ENCODE measurements at places on chromosomes 2 and 18.

DNA sequence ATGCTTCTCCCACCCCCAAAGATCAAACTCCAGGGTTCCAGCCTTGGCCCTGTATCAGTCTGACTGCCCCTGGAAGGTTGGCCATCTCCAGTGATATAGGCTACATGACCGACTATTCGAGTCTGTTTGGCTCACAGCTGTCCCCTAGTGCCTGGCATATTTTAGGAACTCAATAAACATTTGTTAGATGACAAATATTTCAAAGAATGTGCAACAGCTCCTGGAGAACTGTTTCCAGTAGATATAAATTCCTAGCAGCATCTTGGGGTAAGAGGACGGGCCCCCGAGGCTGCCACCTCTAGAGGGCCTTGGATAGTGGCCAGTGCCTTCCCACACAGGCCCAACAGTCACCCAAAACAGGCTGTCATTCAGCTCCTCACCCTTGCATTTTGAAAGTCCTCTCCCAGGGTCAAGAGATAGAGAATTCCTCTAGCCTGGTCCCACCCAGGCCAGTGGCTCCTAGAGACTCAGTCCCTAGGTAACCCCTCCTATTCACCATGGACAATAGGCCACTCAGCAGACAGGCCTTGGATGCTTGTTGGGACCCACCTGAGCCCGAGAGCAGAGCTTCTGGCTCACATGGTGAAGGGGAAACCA is 45.1 kb upstream of the ATP6V1B1 start:
- H3K27me3 ChIP-seq = peaks cover 100% of the 10 kb centered on the region
- no peak for DNase-seq
- no peaks in the 10 kb centered on the region for H3K36me3 ChIP-seq
- H3K27ac ChIP-seq = no peak overlapping the region
- H3K4me3 ChIP-seq = no peak overlapping the region

DNA sequence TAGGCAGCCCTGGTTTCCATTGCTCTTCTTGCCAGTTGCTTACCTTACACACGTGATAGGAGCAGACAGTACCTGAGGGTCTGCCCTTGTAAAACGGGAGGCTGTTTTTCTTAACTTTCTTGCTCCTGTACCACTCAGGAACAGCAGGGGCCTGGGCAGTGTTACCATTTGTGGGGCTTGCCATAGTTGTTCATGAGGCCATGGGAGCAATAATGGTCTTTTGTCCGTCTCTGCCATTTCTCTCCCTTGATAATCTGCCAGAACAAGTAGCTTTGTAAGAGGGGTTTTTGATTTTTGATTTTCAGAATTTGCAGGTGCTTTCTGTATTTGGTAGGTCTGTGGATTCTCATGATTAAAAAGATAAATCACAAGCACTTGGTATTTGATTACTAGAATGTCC is 259.0 kb downstream of the PHLPP1 start:
- no peak for DNase-seq
- no peak overlapping the region for H3K27ac ChIP-seq
- peaks cover 5% of the 10 kb centered on the region for H3K4me1 ChIP-seq
- peaks cover 35% of the 10 kb centered on the region for H3K36me3 ChIP-seq

GRCh38 chr2:85998071-85998991 is 107.4 kb downstream of the POLR1A start:
- H3K36me3 ChIP-seq = no peaks in the 10 kb centered on the region
- H3K27ac ChIP-seq = no peak overlapping the region
- DNase-seq = no peak
- H3K4me3 ChIP-seq = no peak overlapping the region
- H3K27me3 ChIP-seq = no peaks in the 10 kb centered on the region

DNA sequence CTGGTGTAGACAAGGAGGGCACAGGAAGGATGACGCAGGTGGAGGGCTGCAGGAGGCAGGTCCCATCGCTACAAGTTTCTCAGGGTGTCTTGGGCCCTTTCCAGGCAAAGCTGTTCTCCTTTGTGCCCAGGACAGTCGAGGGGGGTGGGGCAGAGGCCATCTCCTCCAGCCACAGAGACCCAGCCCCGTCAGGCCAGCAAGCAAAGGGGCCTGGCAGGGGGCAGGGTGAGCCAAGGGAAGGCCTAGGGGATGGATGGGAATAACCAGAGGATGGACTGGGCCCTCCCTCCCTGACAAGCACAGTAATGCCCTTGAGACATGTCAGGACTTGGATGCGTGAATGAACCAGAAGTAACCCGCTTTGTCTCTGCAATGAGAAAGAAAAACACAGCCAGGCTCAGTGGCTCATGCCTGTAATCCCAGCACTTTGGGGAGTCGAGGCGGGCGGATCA is 6.3 kb downstream of the TCF23 start:
- DNase-seq = no peak
- H3K4me3 ChIP-seq = no peak overlapping the region
- no peaks in the 10 kb centered on the region for H3K4me1 ChIP-seq
- no peak overlapping the region for H3K27ac ChIP-seq
- no peaks in the 10 kb centered on the region for H3K27me3 ChIP-seq
